ENCODE measurements at places on chromosomes 5 and 9.

- DNase-seq: no peak
Observed at GRCh38 chr5:20556115-20556763, 568.2 kb upstream of the CDH18 start.

DNA sequence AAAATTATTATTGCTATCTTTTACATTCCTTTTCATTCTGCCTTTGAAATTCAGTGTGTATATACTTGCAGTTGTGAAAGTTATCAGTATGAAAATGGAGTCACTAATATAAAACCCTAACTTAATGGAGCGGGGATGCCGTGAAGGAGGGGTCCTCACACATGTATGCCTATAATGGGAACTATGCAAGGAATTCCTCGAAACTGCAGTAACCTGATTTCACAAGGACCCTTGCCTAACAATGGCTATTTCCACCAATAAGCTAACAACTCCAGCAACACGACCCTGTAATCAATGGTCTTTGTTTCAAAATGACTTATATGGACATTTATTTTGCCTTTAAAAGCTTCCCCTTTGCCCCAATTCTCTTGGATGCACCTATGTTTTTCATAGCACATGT, 12.6 kb upstream of the MLLT3 start:
- DNase-seq: no peak

DNA sequence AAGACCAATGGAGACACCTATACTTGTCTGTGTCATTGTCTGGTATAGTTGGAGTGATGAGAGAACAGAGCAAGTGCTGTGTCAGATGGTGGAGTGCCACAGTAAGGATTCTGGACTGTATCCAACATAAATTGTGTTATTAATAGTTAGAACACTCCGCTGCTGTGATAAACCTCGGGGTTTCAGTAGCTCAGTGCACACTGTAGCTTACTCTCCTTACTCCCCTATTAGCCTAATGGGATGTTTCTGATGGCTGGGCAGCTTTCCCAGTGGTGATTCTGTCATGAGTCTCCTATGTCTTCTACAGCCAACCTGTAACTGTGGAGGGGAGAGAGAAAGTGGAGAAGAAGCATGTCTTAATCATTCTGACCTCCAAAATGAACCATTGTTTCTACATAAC, 127.6 kb upstream of the PTCH1 start:
- no peak for DNase-seq

GRCh38 chr5:169328401-169328800, 27.5 kb upstream of the SLIT3 start:
- DNase-seq: no peak

GRCh38 chr9:117461386-117461785, 46.5 kb upstream of the ASTN2 start:
- no peak for DNase-seq

All from activated T-cell treated with anti-CD3 and anti-CD28 coated beads for 4 hours (primary cell).